ENCODE measurements at places on chromosomes 7 and 10.

DNA sequence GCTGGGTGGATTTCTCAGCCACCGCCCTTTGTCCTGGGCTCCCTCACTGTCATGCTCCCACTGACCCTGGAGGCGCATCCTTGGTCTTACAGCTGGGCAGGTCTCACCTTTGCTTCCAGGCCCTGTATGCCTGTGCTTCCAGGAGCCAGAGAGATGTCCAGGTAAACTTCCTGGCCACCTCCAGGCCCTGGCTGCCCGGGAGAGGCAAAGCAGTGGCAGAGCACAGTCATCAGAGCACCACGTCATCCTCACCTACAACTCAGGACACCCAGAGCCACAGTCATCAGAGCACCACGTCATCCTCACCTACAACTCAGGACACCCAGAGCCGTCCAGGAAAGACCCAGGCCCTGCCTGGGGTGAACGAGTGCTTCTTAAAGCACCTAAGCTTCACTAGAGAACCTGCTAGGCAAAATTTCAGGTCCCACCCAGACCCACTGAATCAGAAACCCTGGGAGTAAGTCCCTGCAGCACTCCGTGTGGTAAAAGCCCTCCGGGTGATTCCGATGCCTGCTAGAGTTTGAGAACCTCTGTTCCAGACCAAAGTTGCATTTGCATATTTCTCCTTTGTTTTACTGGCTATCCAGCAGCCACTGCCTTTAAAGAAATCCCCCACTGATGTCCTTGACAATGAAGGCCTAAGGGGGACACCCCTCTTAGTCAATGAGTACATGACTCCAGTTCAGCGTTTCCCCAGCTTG, 62.3 kb downstream of the DLG5 start:
- DNase-seq, result no peak

GRCh38 chr7:132915647-132916046, 166.2 kb downstream of the CHCHD3 start:
- no peak for DNase-seq

- DNase-seq, result no peak
Measured at GRCh38 chr7:4072161-4072925, 609.8 kb upstream of the FOXK1 start.

DNA sequence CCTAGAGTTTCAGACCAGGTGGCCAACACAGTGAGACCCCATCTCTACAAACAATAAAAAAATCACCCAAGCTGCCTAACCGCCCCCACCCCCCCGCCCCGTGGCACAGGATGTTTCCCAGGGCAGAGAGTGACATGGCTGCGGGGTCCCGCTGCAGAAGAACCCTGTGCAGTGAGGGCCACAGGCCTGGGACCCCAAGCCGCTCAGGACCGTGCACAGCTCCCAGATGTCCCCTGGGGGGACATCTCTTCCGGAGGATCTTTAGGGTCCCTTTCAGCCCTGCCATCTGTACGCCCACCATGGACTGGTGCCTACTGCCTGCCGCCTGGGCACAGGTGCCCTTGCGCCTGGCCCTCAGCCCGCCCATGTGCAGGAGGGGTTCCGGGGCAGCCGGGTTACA, 373.6 kb downstream of the DNAJB6 start:
- DNase-seq, result no peak

GRCh38 chr7:68449099-68449498, 1149.2 kb upstream of the AUTS2 start:
- DNase-seq, result no peak

- no peak for DNase-seq
Measured at GRCh38 chr7:35258868-35259522, 5.1 kb upstream of the TBX20 start.

Data from activated T-cell treated with anti-CD3 and anti-CD28 coated beads for 48 hours (primary cell).